ENCODE measurements at places on chromosomes 1 and 21.

- DNase-seq, result no peak
- H3K4me1 ChIP-seq, result no peaks in the 10 kb centered on the region
- no peak overlapping the region for H3K4me3 ChIP-seq
These were observed 6.3 kb upstream of the RBBP5 start for GRCh38 chr1:205128050-205128449.

DNA sequence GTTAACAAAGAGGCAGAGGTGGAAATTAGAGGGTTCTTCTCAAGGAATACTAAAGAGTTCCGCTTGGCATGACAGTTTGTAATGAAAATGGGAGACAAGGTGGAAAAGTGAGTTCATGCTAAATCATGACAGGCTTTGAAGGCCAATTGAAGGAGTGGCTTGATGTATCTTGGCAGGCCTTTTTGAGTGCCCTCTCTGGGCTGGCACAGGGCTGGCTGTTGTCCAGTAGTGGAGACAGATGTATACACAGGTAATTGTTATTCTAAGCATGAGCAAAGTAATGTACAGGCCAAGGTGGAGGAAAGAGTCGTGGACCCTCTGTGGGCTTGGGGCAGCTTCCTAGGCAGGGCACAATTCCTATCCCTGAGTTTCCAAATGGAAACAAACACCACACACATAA, 196.7 kb upstream of the GALNT2 start:
- H3K4me3 ChIP-seq, result no peak overlapping the region
- H3K27ac ChIP-seq, result no peak overlapping the region
- no peaks in the 10 kb centered on the region for H3K36me3 ChIP-seq
- no peak for DNase-seq
- peaks cover 2% of the 10 kb centered on the region for H3K4me1 ChIP-seq

DNA sequence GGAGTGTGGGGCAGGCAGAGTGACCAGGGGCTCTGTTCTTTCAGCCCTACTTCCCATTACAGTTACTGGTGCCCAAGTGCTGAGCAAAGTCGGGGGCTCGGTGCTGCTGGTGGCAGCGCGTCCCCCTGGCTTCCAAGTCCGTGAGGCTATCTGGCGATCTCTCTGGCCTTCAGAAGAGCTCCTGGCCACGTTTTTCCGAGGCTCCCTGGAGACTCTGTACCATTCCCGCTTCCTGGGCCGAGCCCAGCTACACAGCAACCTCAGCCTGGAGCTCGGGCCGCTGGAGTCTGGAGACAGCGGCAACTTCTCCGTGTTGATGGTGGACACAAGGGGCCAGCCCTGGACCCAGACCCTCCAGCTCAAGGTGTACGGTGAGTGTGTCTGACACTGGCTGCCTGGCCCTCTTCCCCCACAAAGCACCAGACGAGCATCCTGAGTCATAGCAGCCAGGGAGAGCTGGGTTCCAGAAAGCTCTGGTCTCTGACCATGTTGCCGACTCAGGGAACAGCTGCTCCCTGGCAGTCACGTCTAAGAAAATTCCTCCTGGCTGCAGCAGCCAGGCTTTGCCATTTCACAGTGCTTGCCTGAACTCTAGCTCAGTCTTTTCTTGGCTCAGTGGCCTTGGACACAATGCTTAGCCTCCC, 3.3 kb downstream of the SLAMF8 start:
- no peak overlapping the region for H3K4me3 ChIP-seq
- DNase-seq, result no peak
- H3K27me3 ChIP-seq, result no peaks in the 10 kb centered on the region
- no peak overlapping the region for H3K27ac ChIP-seq
- no peaks in the 10 kb centered on the region for H3K4me1 ChIP-seq

DNA sequence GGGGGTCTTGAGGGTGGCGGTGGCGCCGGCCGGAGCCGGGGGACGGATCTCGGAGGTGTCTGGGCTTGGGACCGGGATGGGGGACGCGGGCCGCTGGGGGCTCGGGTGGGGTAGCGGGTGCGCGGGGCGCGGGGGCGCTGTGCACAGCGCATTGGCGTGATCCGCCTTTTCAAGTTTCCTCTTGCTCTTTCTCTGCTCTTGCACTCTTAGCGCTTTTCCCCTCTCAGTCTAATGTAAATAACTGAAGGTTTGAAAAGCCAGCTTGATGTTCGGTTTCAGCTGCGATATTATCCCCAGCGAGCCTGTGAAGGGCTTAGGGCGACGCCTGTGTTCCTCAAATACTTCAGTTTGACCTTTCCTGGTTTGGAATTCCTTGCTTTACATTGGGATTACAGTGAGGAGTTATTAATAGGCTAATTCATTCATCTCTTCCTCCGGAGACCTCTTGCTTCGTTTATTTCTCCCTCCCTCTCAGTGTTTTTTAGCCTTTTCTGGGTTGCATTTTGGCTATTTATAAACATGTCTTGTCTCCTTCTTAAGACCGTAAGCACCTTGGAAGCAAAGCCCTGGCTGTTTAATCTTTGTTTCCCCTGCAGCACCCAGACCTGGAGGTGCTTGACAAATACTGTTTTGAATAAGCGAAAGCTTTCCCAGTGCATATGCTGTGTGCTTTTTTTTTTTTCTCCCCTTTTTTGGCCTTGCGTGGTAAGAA, 693 bp downstream of the RAB4A start:
- DNase-seq, result peak; percentile 20
- H3K27ac ChIP-seq, result peak overlapping the region; percentile 3
- no peaks in the 10 kb centered on the region for H3K27me3 ChIP-seq
- H3K4me1 ChIP-seq, result peaks cover 11% of the 10 kb centered on the region
- peak overlapping the region; percentile 61 for H3K4me3 ChIP-seq

DNA sequence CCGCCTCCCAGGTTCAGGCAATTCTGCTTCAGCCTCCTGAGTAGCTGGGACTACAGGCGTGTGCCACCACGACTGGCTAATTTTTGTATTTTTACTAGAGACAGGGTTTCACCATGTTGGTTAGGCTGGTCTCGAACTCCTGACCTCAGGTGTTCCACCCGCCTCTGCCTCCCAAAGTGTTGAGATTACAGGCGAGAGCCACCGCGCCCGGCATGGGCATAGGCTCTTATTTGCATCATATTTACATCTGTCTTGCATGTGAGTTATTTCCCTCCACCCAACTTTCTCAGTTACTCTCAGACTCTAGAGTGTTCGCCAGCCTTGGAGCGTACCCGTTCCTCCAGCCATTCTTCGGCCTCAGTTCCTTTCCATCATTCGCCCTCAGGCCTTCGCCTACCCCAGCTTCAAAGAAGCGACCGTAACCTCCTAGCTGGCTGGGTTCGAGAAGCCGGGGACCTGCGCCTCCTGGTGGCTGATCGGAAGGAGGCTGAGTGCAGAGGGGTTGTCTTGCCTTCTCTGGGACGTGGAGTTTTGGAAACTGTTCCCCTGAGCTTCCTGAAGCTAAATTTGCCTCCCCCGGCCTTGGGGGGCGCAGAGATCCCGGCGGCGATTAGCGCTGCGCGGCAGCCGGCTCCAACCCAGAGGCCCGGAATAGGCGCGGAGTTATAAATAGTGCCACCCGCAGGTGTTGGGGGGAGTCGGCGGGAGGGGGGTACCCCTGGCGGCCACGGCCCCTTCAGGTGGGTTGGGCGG, 3.6 kb upstream of the ZBTB7B start:
- H3K36me3 ChIP-seq, result peaks cover under 1% of the 10 kb centered on the region
- H3K27ac ChIP-seq, result no peak overlapping the region
- H3K4me1 ChIP-seq, result peaks cover 8% of the 10 kb centered on the region
- DNase-seq, result no peak

DNA sequence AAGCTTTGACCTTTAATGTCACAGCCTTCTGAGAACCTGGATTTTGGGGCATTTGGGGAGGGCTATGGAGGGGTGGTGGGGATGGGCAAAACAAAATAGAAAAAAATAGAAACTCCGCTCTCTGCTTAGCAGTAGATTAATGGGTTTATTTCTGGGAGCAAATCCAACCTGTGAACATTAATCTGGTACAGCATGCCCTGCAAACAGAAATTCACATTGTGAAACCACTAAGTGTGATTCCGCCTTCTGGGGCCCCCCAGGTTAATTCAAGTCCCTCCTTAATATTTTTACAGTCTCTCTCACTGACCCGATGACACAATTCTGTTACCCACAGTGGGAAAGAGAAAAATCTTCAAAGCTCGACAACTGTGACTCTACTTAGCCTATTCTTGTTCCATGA, 76.4 kb downstream of the TIAM1 start:
- H3K4me3 ChIP-seq, result no peak overlapping the region
- H3K36me3 ChIP-seq, result peaks cover 3% of the 10 kb centered on the region
- no peaks in the 10 kb centered on the region for H3K27me3 ChIP-seq
- no peak overlapping the region for H3K27ac ChIP-seq

DNA sequence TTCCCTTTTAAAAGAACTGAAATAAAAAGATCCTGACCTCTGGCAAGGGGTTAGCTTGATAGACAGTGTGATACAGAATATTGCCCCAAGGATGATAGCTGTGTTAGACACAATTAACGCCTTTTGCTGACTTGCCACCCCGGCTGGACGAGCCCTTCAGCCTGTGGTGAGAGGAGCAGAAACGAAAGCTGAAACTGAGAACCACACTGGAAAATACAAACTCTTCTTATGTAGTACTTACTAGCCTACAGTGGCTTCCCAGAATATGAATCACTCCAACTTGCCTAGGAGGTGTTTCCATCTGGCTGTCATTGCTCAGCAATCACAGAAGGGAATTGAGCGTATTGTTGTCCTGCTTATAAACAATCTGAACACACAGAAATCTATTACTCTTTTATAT, 22.9 kb downstream of the SAMSN1 start:
- no peak for DNase-seq
- no peaks in the 10 kb centered on the region for H3K36me3 ChIP-seq
- no peak overlapping the region for H3K4me3 ChIP-seq

DNA sequence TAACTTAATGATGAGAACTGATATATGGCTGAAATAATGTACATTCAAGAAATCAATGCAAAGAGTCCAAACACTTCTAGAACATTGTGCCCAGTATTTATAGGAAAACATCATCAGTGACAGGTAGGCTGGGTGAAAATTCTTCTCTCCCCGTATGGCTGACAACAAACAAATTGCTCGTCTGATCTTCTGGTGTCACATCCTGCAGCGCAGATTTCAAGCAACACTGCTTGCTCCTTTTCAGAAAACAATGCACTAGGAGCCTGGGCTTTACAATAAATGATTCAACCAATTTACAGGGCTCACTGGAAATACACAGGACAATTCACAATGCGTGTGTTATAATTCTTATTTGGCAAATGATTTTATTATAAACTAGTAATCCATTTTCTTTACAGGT, 185.3 kb downstream of the RERE start:
- no peaks in the 10 kb centered on the region for H3K27me3 ChIP-seq
- no peak overlapping the region for H3K27ac ChIP-seq
- peaks cover 27% of the 10 kb centered on the region for H3K4me1 ChIP-seq
- no peaks in the 10 kb centered on the region for H3K36me3 ChIP-seq

DNA sequence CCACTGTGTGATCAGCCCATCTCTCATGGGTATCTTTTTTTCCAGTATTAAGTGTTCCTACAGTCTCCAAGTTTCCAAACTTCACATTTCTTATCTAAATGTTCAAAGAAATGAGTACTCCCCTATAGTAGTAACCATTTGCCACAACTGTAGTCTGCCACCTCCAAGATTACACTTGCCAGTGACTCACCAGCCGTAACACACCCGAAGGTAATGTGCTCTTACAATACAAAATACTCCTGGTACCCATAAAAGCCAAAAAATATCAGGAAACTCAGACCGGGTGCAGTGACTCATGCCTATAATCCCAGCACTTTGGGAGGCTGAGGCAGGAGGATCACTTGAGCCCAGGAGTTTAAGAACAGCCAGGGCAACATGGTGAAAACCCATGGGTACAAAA, 20.5 kb upstream of the ZNF496 start:
- no peak overlapping the region for H3K4me3 ChIP-seq
- H3K27me3 ChIP-seq, result no peaks in the 10 kb centered on the region
- no peaks in the 10 kb centered on the region for H3K4me1 ChIP-seq
- H3K27ac ChIP-seq, result no peak overlapping the region
- DNase-seq, result no peak

- no peaks in the 10 kb centered on the region for H3K4me1 ChIP-seq
- DNase-seq, result no peak
- no peaks in the 10 kb centered on the region for H3K27me3 ChIP-seq
- no peak overlapping the region for H3K4me3 ChIP-seq
- H3K27ac ChIP-seq, result no peak overlapping the region
These were observed 20.7 kb upstream of the LAX1 start for GRCh38 chr1:203744075-203744972.

DNA sequence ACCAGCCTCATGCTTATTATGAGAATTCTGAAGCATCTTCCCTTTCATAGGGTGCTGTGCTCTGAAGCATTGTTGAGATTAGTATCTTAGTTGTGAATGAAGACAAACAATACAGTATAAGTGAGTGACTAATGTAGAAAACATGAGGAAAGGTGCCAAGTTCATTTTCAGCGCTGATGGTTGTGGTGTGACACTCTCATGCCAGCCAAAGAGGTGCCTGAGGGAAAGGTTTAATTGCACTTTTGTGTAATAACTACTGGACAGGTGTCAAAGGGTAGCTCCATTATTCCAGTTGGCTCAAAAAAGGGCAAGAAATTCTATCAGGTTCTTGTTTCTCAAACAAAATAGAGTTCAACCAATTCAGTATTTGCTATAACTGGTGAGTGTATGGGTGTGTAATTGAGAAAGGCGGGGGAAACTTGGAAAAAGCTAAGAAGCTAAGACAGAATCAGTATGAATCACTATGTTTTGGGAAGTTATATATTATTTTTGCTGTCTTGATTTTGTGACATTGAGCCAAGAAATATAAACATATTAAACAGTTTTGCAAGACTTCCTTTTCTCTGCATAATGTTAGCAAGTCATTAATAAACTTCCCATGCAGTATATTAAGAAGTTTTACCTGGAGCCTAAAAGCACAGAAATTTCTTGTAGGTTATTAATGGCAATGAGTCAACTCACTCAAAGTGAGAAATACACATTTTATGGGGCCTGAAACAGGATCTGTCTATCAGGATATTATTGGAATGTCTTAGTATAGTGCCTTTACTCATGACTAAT, 31.8 kb downstream of the KCNK2 start:
- no peak overlapping the region for H3K27ac ChIP-seq
- H3K27me3 ChIP-seq, result no peaks in the 10 kb centered on the region
- H3K4me3 ChIP-seq, result no peak overlapping the region
- H3K4me1 ChIP-seq, result peaks cover 3% of the 10 kb centered on the region
